ENCODE measurements at places on chromosomes 7 and 10. TPM values are rescaled to one million over a fixed set of nuclear protein-coding genes. Genes with fewer than 3 reads are reported as not detected.
A peak's percentile ranks its signal among the peaks of the same experiment; 100 is the strongest.

GRCh38 chr7:85000735-85001350 is 186.0 kb downstream of the SEMA3D start:
- H3K36me3 ChIP-seq: no peaks in the 10 kb centered on the region
- H3K27me3 ChIP-seq: no peaks in the 10 kb centered on the region
- no peaks in the 10 kb centered on the region for H3K4me1 ChIP-seq
- DNase-seq: no peak
- H3K27ac ChIP-seq: no peak overlapping the region
- no peak overlapping the region for H3K4me3 ChIP-seq

GRCh38 chr7:13989949-13990305 is 461 bp upstream of the ETV1 start:
- no peaks in the 10 kb centered on the region for H3K27me3 ChIP-seq
- H3K27ac ChIP-seq: peak overlapping the region; percentile 81
- H3K4me3 ChIP-seq: peak overlapping the region; percentile 8
- peaks cover 3% of the 10 kb centered on the region for H3K4me1 ChIP-seq

- H3K36me3 ChIP-seq: peaks cover 8% of the 10 kb centered on the region
- peaks cover 31% of the 10 kb centered on the region for H3K4me1 ChIP-seq
- DNase-seq: peak; percentile 58
- H3K27me3 ChIP-seq: no peaks in the 10 kb centered on the region
- peak overlapping the region; percentile 10 for H3K27ac ChIP-seq
Observed at GRCh38 chr10:45424668-45425404, 50.8 kb downstream of the ALOX5 start.

DNA sequence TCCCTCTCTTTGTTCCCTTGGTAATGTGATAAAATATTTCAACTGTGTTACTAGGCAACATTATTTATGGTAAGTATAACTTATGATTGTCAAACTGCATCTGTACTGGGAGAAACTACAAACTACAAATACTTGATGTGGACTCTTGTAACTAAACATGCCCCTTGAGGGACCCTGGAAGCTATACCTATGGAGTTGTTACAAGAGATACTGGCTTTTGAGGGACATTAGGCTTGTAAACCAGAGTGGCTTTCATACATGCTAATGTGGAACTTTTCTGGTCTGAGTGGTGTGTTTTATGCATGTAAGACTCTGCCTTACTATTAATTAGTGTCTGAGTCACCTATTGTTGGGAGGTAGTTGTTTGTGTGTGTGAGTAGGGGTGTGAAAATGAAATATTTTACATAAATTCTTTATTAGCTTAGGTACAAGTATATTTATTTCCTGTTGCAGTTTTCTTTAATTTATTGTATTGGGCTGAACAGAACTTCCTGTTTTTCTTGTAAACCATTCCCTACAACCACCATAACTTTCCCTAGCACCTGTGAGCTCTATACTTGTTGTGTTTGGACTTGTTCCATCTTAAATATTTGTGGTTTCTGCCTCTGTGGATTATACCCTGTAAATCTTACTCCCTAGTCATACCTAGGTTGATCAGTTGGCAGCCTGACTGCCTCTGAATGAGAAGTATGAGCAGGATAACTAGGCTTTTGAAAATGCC is 49.8 kb downstream of the STK31 start:
- H3K4me3 ChIP-seq: no peak overlapping the region
- no peak for DNase-seq
- no peaks in the 10 kb centered on the region for H3K4me1 ChIP-seq

- no peak overlapping the region for H3K4me3 ChIP-seq
- H3K4me1 ChIP-seq: peaks cover 95% of the 10 kb centered on the region
- H3K27me3 ChIP-seq: no peaks in the 10 kb centered on the region
- no peaks in the 10 kb centered on the region for H3K36me3 ChIP-seq
- no peak for DNase-seq
Observed at GRCh38 chr10:79084972-79085597, 16.3 kb downstream of the ZMIZ1 start.

- no peak overlapping the region for H3K27ac ChIP-seq
- H3K4me3 ChIP-seq: no peak overlapping the region
- H3K36me3 ChIP-seq: no peaks in the 10 kb centered on the region
- H3K4me1 ChIP-seq: peaks cover 3% of the 10 kb centered on the region
- H3K27me3 ChIP-seq: no peaks in the 10 kb centered on the region
Observed at GRCh38 chr10:113566888-113567287, 14.0 kb downstream of the HABP2 start.

- H3K4me3 ChIP-seq: peak overlapping the region; percentile 42
- peaks cover 17% of the 10 kb centered on the region for H3K4me1 ChIP-seq
- H3K27me3 ChIP-seq: no peaks in the 10 kb centered on the region
- DNase-seq: no peak
- H3K36me3 ChIP-seq: no peaks in the 10 kb centered on the region
- no peak overlapping the region for H3K27ac ChIP-seq
Observed at GRCh38 chr10:132036153-132036886, 29.4 kb upstream of the JAKMIP3 start.

DNA sequence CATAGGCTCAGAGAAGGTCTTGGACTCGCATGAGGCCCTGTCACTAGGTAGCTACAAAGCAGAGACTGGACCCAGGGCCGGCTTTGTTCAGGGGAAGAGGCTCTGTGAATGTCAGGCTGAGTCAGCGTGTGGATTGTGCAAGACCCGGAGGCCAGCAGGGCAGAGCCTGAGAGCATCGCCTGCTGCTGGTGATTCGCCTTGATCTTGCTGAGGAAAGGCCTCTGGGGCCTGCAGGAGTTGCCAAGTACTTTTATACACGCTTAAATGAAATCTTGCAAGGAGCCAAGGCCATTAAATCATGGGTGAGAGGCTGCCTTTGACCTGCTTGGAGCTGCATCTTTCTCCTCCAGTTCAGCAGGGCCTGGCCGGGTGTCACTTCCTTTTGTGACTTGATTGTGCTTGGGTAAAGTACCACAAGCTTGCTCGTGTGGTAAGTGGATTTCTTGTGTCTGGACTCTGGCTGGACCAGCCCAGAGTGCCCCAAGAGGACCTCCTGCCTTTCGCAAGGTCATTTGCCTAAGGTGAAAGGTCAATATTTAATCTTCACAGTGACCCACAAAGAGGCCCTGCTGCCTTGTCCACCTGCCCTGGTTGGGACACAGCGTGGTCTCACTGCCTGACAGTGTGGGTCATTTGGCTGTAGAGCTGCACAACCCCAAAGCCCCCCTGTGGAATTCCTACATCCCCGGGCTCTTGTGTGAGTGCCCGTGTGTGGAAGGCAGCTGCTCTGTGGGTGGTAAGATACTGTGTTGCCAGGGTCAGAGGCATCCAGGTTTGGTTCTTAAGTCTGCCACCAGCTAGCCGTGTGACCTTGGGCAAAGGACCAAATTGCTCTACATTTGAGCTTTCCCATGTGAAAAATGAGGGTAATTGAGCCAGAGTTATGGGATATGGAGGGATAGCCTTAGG is 38.6 kb upstream of the SH2D4B start:
- no peak overlapping the region for H3K4me3 ChIP-seq
- no peaks in the 10 kb centered on the region for H3K27me3 ChIP-seq
- peak overlapping the region; percentile 87 for H3K27ac ChIP-seq

DNA sequence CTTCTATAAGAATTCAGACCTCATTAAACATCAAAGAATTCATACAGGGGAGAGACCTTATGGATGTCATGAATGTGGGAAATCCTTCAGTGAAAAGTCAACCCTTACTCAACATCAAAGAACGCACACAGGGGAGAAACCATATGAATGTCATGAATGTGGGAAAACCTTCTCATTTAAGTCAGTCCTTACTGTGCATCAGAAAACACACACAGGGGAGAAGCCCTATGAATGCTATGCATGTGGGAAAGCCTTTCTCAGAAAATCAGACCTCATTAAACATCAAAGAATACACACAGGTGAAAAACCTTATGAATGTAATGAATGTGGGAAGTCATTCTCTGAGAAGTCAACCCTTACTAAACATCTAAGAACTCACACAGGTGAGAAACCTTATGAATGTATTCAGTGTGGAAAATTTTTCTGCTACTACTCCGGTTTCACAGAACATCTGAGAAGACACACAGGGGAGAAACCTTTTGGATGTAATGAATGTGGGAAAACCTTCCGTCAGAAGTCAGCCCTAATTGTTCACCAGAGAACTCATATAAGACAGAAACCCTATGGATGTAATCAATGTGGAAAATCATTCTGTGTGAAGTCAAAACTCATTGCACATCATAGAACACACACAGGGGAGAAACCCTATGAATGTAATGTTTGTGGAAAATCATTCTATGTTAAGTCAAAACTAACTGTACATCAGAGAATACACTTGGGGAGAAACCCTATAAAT is 24.1 kb downstream of the ZNF37A start:
- no peaks in the 10 kb centered on the region for H3K4me1 ChIP-seq
- H3K27ac ChIP-seq: no peak overlapping the region
- H3K36me3 ChIP-seq: peaks cover 54% of the 10 kb centered on the region

DNA sequence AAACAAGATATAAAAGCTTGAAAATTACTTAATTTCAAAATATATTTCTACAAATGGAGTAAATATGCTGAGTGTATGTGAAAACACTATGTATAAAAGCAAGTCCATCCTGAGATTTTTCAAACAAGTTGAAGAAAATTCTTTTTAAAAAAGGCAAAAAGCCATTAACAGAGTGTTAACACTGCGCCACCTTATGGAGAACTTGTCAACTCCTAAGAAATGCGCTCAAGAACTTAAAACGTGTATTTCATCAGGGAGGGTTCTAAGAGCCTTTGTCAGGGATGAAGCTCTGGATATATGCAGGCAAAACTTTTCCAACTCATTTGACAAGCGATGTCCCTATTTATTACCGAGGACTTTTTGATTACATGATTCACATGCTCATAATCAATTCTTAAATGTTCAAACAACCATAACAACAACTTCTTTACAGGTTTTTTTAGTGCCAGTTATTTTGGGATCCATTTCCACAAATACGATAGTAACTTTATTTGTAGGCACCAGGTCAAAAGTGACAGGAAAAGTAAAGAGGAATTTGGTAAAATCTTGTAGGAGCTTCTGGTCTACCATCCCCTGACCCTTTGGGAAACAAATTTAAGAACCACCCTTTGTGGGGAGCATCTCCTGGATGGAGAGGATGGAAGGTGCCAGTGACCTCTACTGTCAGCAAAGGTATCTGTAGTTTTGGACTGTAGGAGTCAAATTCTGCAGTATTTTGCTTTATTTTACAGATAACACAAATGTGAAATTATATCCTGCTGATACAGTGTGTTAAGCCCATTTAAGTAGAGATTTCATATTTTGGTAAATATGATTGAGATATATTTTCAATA is 23.2 kb downstream of the CALCR start:
- H3K27me3 ChIP-seq: no peaks in the 10 kb centered on the region
- H3K27ac ChIP-seq: no peak overlapping the region
- no peak overlapping the region for H3K4me3 ChIP-seq
- H3K4me1 ChIP-seq: no peaks in the 10 kb centered on the region
- no peak for DNase-seq

DNA sequence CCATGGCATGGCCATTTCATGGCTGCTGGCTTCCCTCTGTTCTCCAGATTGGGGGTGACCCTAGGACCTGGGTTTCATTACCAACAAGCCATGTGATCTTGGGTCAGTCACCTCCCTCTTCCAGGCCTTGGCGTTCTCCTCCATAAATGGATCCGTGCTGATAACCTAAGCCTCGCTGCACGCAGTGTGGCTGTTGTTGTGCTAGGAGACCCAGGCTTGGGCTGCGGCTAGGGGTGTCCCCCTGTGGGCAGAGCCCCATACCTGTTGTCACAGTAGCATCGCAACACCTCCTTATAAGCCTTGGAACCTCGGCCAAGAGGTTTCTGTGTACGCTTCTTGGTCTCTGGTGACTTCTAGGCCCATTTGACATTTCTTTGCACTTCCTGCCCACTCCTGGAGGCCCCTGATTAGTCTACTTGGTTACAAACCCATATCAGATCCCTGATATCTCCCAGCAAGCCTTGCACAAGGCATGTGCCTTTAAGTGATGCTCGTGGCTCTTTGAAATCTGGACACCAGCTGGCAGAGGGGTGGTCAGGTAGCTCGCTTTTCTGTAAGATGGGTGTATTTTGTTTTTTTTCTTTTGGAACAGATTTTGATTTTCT is 23.6 kb downstream of the ZMIZ1 start:
- no peaks in the 10 kb centered on the region for H3K27me3 ChIP-seq
- H3K4me3 ChIP-seq: no peak overlapping the region
- no peak for DNase-seq
- H3K27ac ChIP-seq: no peak overlapping the region

DNA sequence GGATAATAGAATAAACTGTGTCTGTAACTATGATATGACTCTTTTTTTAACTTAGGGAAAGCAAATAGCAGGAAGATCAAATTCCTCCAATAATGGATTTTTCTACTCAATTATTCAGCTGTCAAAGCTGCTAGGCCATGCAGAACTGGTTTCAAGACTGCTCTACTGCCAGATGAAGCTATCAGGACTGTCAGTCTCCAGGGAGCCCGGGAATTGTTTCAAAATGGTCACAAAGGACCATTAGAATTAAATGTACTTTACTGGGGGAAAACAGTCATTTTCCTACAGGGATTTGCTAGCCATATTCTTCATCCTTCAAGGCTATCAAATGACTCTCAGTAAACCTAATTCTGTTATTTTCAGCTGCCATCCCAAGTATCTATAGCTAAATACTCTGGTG is 276.3 kb downstream of the LHFPL3 start:
- no peaks in the 10 kb centered on the region for H3K27me3 ChIP-seq
- no peak for DNase-seq
- no peak overlapping the region for H3K4me3 ChIP-seq
- H3K36me3 ChIP-seq: no peaks in the 10 kb centered on the region

Gene PPP1R17
- total RNA-seq: not detected

Gene HOXA10
- 0.24 TPM for total RNA-seq

Gene PRPS1L1
- total RNA-seq: not detected

Gene PRTFDC1
- 2.6 TPM for total RNA-seq

Gene POMZP3
- 21.9 TPM for total RNA-seq

Measured in upper lobe of left lung (tissue), 6 donors.